ENCODE measurements at places on chromosomes 5 and 9. TPM values are rescaled to one million over a fixed set of nuclear protein-coding genes. Genes with fewer than 3 reads are reported as not detected.

- DNase-seq: no peak
These were observed 15.4 kb downstream of the CCNJL start for GRCh38 chr5:160297004-160297403.

- no peak for DNase-seq
These were observed 50.2 kb downstream of the FXN start for GRCh38 chr9:69085569-69086283.

GRCh38 chr5:179115845-179116524, 55.8 kb downstream of the ZNF354C start:
- no peak for DNase-seq

DNA sequence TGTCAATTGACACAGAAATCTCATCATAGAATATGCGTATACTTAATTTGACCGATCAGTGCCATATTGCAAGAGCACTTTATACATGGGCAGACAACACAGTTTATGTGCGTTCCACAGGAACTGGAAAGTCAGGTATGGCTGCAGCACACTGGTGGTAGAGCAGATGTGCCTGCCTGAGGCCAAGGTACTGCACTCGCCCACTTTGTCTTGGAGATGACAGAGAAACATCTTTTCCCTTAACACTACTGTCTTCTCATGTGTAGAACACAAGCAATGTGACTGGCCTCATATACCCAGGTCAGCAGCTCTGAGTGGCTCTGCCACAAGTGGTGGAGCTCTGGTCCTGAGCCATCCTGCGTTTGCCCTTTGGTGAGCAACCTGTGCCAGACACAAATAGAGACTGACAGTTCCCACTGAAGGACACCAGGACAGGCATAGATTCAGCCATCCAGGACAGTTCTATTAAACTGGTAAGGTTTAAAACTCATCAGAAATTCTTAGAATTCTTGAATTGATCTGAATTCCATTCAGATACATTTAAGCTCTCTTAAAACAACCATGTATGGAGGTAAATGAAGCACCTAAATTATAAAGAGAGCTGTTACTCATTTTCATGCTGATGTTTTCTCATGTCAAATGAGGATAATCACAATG, 21.0 kb upstream of the PPP2CA start:
- DNase-seq: no peak

DNA sequence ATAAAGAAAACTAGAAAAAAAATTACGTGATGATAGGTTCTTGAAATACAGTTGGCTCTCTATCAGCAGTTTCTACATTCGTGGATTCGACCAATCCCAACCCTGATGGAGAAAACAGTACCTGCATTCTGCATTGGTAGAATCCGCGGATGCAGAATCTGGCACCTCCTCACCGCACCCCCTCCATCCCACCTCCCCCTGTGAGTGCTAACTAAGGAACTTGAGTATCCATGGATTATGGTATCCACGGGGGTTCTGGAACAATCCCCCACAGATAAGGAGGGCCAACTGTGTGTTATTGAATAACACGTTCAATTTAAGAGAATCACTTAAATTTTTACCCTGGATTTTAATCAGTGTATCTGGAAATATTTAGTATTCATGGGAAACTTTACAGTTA, 10.5 kb upstream of the PSIP1 start:
- no peak for DNase-seq

Gene CFAP90
- polyA plus RNA-seq: 0.50 TPM
